Activated T-helper 2 cell treated with anti-CD3 and anti-CD28 coated beads, Interferon-gamma antibody, Interleukin-2, Interleukin-4, amounts not matched to agents 10 μg/mL and 5 μg/mL and 100 μg/mL, durations not matched to agents 14 hours and 24 hours and 36 hours (primary cell): ENCODE measurements at places on chromosomes 11 and 22.

- no peak for DNase-seq
These were observed 308.6 kb downstream of the DLG2 start for GRCh38 chr11:85318573-85318972.

GRCh38 chr22:49991167-49991566, 21.4 kb downstream of the IL17REL start:
- no peak for DNase-seq

- no peak for DNase-seq
These were observed 190.4 kb downstream of the MIAT start for GRCh38 chr22:26847816-26848215.

DNA sequence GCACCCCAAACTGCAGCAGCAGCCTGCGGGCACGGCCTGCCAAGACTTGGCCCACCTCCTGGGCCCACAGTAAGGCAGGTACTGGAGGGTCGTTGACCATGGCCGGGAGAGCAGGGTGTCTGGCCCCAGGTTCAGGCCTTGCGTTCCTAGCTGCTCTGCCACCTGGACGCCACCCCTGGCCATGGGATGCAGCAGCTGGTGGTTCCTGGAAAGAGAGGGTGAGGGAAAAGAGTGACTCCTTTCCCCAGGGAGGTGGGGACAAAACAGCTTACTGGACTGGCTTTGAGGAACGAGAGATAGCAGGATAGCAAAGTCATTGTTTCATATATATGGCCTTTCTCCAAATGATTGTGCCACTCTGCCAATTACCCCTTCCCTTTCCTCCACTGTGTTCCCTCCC, 1.8 kb downstream of the BSCL2 start:
- no peak for DNase-seq

GRCh38 chr22:27507935-27508526, 293.5 kb downstream of the MN1 start:
- DNase-seq = no peak

- no peak for DNase-seq
These were observed 44.9 kb downstream of the WNT11 start for GRCh38 chr11:76161261-76161961.
